ENCODE measurements at places on chromosomes 16 and 17.

DNA sequence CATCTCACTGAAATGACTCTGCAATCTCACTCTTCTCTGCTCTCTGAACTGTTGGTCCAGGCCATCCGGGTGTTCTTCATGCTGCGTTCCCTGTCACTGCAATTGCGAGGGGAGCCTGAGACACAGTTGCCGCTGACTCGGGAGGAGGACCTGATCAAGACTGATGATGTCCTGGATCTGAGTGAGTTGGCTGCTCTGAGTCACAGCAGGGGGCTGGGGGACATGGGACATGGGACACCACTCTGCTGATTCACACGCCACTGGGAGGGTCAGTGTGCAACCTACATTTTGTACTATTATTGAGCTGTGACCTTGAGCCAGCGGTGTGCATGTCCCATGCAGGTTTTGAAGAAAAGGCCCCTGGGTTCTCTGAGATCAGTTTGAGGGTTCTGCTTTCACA, 116.5 kb downstream of the CLEC16A start:
- no peak for DNase-seq

- no peak for DNase-seq
Observed at GRCh38 chr17:39118674-39119419, 32.6 kb downstream of the PLXDC1 start.

DNA sequence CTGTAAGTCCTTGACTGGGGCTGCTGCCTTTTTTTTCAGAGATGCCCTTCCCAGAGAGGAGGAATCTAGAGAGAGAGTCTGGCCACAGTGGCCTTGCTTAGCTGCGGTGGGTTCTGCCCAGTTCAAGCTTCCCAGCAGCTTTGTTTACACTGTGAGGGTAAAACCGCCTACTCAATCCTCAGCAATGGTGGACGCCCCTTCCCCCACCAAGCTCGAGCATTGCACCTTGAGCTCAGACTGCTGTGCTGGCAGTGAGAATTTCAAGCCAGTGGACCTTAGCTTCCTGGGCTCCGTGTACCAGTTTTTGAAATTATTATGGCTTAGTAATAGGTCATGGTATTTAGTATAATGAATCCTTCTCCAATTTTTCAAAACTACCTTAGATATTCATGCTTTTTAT, 395.4 kb downstream of the NPIPA7 start:
- no peak for DNase-seq

GRCh38 chr16:85437166-85438052, 175.7 kb upstream of the GSE1 start:
- no peak for DNase-seq

- DNase-seq, result no peak
Observed at GRCh38 chr17:34582185-34582900, 3.0 kb downstream of the TMEM132E start.

- DNase-seq, result no peak
Observed at GRCh38 chr16:83835586-83836566, 28.1 kb downstream of the HSBP1 start.

DNA sequence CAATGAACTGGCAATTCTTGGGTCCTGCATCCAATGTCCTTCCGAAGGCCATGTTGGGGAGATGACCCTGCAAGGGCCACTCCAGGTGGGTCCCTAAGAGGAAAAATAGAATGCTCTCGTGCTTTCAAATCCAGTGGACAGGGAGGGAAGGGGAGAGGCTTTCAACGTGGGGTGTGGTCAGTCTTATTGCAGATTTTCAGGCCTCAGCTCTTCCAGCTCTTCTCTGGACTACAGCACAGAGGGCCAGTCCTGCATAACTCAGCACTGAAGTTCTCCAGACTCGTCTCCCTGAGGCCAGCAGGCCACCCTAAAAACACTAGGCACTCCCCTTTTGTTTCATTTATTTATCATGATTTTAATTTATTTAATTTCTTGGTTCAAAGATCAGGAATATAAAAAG, 43.1 kb downstream of the SRL start:
- no peak for DNase-seq

- DNase-seq, result no peak
Observed at GRCh38 chr16:84194018-84194417, 3.1 kb downstream of the ADAD2 start.

GRCh38 chr17:81228420-81228819, 5.7 kb upstream of the CEP131 start:
- DNase-seq, result no peak

DNA sequence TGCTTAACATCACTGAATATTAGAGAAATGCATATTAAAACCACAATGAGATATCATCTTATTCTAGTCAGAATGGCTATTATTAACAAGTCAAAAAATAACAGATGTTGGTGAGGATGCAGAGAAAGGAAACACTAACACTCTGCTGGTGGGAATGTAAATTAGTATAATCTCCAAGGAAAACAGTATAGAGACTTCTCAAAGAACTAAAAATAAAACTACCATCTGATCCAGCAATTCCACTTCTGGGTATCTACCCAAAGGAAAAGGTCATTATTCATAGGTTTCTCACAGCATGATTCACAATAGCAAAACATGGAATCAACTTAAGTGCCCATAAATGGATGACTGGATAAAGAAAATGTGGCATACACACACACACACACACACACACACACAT, 166.4 kb downstream of the CEP112 start:
- no peak for DNase-seq

- no peak for DNase-seq
Observed at GRCh38 chr17:40457369-40457768, 14.1 kb downstream of the IGFBP4 start.

GRCh38 chr16:75294773-75295459, 43.5 kb upstream of the BCAR1 start:
- no peak for DNase-seq

GRCh38 chr17:1173432-1174262, 6.1 kb downstream of the ABR start:
- DNase-seq, result no peak

DNA sequence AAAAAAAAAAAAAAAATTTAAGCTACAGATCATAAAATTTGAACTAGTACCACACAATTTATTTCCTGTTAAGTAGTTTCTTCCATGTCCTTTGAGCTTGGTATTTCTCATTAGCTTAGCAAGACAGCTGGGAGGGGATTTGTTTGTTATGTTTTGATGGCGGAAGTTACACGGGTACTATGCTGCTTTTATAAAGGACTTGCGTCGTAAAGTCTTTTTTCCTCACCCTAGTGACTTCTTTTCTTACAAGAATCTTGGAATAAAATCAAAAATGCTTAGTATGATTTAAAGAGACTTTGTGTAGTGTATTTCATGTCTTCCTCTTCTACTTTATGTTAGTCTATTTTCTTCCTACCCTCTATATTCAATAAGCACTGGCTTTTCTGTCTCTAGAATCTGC, 89.1 kb downstream of the NLK start:
- DNase-seq, result no peak

GRCh38 chr17:37182786-37183465, 192.9 kb upstream of the C17orf78 start:
- DNase-seq, result no peak

- DNase-seq, result no peak
Observed at GRCh38 chr17:70905796-70906195, 736.5 kb downstream of the KCNJ2 start.

DNA sequence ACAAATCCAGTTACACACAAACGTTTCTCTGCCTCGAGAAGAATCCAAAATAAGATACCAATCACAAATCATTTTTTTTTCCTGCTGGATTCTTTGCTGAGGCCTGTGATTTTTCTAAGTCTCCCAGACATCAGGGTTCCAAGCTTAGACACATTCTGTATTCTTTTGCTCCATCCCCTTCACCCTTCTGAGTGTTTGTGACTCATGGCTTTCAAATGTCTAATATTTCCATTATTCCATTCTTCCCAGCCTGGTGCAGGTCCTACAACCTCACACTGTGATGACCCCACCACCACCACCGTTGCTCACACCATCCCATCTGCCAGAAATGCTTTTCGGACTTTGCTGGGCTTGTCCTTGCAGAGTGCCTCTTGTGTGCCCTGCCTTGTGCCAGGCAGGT, 480.1 kb downstream of the SOX9 start:
- DNase-seq, result no peak

DNA sequence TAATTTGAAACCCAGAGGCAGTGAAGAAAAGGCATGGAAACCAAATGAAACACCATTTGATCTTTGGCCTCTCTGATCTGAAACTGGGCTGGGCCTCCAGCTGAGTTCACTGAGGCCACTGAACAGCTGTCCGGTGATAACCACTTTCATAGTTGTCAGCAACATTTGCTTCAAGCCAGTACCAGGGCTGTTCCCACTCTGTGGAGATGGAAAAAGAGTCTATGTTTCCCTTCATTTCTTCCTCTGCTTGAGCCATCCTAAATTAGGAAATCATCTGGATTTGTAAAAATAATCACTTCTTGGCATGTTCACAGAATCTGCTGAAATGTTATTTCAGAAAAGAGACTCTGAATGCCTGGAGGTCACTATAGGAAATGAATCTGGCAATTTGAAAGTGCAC, 119.3 kb downstream of the STX8 start:
- no peak for DNase-seq

GRCh38 chr17:14775731-14776492, 475.0 kb downstream of the HS3ST3B1 start:
- no peak for DNase-seq

- no peak for DNase-seq
Observed at GRCh38 chr17:27873746-27874145, 19.4 kb downstream of the LYRM9 start.

- no peak for DNase-seq
Observed at GRCh38 chr17:31674305-31674704, 184.7 kb downstream of the COPRS start.

DNA sequence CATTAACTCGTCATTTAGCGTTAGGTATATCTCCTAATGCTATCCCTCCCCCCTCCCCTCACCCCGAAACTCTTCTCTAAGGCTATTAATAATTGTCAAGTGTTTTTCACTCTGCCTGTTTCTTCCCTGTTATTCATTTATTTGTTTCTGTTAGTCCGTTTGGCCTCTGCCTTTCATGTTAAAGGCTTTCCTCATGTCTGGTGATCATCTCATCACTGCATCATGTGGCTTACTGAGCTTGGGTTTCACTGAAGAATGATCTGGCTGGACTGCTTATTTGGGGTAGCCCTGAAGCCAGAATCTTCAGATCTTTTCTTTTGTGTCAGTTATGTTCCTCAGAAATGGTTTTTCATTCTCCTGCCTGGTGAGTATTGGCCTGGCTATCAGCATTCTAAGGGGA, 9.5 kb downstream of the UTP4 start:
- no peak for DNase-seq

DNA sequence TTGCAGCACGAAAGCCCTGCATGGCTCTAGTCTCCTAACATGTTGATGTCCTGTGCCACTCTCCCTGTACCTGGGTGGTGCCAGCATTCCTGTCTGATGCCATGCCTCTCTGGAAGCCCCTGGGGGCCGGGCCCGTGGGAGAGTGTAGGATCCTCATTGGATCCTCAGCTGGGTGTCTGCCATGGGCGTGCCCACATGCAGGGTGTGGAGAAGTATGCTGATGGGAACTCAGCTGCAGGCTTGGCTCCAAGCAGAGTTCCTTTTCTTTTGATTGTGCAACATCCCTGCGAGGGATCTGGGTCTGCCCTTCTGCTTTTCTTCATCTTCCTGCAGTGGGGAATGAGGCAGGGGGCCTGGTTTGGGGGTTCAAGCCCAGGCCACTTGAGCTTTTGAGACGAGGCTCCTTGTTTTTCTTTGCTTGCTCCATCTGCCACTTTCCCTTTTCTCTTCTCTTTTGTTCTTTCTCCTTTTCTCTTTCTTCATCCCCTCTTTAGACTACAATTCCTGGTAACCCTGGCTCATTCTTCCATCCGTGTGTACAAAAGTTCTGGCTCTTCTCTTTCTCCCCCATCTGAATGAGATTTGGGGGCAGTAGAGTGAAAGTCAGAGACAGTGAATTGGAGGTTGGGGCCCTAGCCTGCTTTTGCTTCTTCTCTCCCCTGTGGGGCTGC, 32.9 kb downstream of the KSR1 start:
- no peak for DNase-seq

All from GF-D8 (cell line).